NCI-H187 (cell line): ENCODE measurements at places on chromosomes 6 and 20.

- no peak for DNase-seq
Measured at GRCh38 chr6:3805448-3806123, 43.6 kb upstream of the FAM50B start.

- DNase-seq: no peak
Measured at GRCh38 chr20:57891014-57891413, 181.2 kb upstream of the PMEPA1 start.

- no peak for DNase-seq
Measured at GRCh38 chr6:136526196-136526930, 23.9 kb downstream of the MAP7 start.

DNA sequence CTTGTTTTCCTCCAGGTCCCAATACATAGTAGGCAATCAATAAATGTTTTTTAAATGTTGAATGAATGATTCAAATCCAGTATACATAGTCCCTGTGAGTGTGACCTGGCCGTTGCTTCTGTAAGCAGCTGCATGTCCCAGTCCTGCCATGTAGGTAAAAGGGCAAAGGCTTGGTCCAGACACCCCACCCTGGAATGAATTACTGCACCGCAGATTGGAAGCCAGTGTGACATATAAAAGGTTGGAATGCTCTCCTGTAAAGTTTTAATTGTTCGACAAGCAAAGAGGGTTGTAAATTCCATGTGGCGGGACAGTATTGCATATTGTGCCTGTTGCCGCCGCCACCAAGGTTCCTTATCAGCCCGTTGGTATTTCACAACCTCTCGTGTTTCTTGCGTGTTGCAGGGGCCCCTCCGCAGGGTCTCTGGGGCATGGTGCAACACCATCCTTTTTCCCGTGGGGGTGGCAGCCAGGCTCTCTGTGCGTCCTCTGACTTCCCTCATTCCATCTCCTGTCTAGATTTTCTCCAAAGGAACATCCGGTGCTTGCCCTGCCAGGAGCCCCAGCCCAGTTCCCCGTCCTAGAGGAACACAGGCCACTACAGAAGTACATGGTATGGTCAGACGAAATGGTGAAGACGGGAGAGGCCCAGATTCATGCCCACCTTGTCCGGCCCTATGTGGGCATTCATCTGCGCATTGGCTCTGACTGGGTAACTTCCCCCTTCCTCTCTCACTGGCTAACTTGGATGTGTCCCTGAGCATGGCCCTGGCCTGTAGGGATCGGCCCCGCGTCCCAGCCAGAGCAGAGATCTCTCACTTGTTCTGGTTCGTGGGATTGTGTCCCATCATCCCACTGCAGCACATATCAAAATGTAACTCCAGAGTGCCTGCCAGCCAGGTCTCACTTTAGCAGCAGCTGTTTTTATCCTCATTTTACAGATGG is 20.3 kb downstream of the POFUT1 start:
- DNase-seq: no peak

GRCh38 chr20:24469116-24469893 is at the start of gene SYNDIG1:
TSS of gene SYNDIG1 (plus strand) at chr20:24469629. CDS start at chr20:24543098, 73,469 bp downstream.
- no peak for DNase-seq
